B cell (primary cell): ENCODE measurements at places on chromosomes 1 and 21. TPM values are rescaled to one million over a fixed set of nuclear protein-coding genes. Genes with fewer than 3 reads are reported as not detected.

DNA sequence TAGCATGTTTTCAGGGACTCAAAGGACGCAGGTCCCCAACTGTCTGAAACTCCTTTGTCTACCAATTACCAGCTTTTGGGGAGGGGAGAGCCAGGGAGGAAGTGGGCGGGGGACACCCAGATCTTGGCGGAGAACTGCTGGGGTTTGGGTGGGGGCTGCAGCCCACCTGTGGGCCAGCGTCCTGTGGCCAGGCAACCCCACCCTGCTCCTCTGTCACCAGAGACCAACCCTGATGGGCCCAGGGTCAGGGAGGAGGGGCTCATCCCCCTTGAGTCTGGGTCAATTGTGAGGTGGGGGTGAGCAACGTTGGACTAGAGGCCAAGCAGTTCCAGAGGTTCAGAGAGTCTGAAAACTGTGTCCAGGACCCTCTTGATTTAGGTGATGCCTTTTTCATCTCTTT lies 96.1 kb upstream of the TARDBP start:
- no peak for DNase-seq

GRCh38 chr1:156289857-156290256 lies 5.6 kb downstream of the GLMP start:
- DNase-seq = no peak

DNA sequence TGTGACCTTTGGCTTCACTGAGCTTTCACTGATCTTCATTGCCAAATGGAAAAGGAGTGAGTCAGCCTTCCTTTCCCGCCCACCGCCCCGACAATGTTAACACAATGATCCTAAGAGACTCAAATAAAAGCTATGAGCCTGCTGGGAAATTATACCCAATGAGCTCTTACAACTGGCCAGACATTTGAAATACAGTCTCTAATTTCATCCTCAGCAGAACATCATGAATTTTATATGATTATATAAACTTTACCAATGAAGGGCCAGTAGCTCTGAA lies 252.5 kb downstream of the SIPA1L2 start:
- DNase-seq = no peak

DNA sequence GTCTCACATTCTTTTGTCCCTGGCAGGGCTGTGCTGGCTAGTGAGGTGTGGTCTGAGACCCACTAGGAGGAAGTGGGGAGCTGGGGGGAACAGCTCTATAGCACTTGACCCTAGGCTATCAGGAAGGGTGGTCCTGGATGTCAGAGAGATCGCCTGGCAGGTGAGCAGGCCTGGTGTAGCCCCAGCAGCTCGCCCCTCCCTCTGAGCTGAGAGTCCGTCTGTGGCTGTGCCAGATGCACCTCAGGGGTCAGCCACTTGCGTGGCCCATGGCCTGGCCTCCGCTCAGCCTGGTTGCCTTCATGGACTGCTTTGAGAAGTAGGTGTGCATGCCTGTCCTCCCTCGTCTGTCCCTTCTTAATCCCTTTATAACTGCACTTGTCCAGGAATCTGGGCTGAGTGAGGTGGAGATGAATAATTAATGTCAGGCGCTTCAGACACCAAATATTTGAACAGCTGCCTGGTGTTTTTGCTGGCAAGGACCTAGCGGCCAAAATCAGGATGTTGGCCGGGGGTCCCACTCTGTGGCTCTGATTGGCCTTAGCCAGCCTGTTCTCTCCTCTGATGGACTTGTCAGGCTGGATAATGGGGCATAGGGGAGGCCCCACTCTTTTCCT lies 30.5 kb downstream of the TMEM53 start:
- DNase-seq = no peak

DNA sequence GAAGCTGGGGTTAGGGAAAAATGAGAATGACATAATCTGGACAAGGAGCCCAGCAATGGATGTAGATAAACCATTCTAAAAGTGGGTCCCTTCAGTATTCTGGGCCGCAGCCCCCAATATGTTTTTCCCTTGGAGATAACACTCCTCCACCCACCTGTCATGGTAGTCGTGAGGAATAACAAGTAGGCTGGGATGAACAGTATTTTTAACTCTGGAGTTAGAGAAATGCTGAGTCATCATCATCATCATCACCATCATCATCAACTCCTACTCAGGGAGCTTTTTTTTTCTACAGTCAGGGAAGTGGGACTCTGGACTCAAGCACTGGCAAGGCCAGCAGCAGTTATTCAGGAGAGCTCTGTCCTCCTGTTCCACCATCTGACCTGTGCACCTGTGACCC lies 12.8 kb downstream of the CADM3 start:
- DNase-seq = no peak

The TEKT2 gene
- polyA plus RNA-seq = 0.25 TPM in 1 of 2 replicates, not detected in the other

The CFHR2 gene
- not detected in 2 replicates for polyA plus RNA-seq
